MCF 10A (cell line): ENCODE measurements at places on chromosomes 12 and 14. TPM values are rescaled to one million over a fixed set of nuclear protein-coding genes. Genes with fewer than 3 reads are reported as not detected.

- peaks cover 6% of the 10 kb centered on the region for H3K4me1 ChIP-seq
- H3K4me3 ChIP-seq, result peak overlapping the region; percentile 4
- H3K36me3 ChIP-seq, result no peaks in the 10 kb centered on the region
- peak; percentile 81 for DNase-seq
- no peaks in the 10 kb centered on the region for H3K27me3 ChIP-seq
Observed at GRCh38 chr14:64569138-64569631, 19.4 kb downstream of the PPP1R36 start.

RAD51AP1 gene
- 7.1 and 10.8 TPM in 2 replicates for total RNA-seq

- H3K27ac ChIP-seq, result no peak overlapping the region
- peaks cover 29% of the 10 kb centered on the region for H3K4me1 ChIP-seq
- H3K27me3 ChIP-seq, result no peaks in the 10 kb centered on the region
- H3K36me3 ChIP-seq, result no peaks in the 10 kb centered on the region
Observed at GRCh38 chr14:95311752-95312151, 8.0 kb downstream of the CLMN start.

TMEM121 gene
- 0.34 and 0.68 TPM in 2 replicates for total RNA-seq

- H3K36me3 ChIP-seq, result no peaks in the 10 kb centered on the region
- DNase-seq, result no peak
- H3K27me3 ChIP-seq, result no peaks in the 10 kb centered on the region
- no peak overlapping the region for H3K27ac ChIP-seq
- no peak overlapping the region for H3K4me3 ChIP-seq
- peaks cover 1% of the 10 kb centered on the region for H3K4me1 ChIP-seq
Observed at GRCh38 chr14:87489196-87489819, 503.7 kb downstream of the GALC start.

PROX2 gene
- total RNA-seq, result not detected in 2 replicates

CMA1 gene
- not detected in 2 replicates for total RNA-seq

DNA sequence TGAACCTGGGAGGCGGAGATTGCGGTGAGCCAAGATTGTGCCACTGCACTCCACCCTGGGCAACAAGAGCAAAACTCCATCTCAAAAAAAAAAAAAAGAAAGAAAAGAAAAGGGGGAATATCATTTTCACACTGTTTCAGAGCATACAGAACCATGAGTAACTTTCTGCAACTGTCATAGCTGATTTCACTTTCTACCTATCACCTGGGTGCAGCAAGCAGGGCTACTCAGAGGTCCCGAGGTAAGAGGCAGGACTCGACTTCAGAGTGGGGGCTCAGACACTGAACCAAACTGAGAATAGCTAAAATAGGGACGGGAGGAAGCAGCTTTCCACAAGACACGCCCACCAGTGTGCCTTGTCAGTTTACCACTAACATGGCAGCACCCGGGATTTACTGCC, 29.8 kb downstream of the OR10P1 start:
- H3K36me3 ChIP-seq, result no peaks in the 10 kb centered on the region
- peaks cover 4% of the 10 kb centered on the region for H3K27me3 ChIP-seq
- DNase-seq, result no peak
